Endothelial cell of umbilical vein (primary cell): ENCODE measurements at places on chromosomes 11 and 22.

DNA sequence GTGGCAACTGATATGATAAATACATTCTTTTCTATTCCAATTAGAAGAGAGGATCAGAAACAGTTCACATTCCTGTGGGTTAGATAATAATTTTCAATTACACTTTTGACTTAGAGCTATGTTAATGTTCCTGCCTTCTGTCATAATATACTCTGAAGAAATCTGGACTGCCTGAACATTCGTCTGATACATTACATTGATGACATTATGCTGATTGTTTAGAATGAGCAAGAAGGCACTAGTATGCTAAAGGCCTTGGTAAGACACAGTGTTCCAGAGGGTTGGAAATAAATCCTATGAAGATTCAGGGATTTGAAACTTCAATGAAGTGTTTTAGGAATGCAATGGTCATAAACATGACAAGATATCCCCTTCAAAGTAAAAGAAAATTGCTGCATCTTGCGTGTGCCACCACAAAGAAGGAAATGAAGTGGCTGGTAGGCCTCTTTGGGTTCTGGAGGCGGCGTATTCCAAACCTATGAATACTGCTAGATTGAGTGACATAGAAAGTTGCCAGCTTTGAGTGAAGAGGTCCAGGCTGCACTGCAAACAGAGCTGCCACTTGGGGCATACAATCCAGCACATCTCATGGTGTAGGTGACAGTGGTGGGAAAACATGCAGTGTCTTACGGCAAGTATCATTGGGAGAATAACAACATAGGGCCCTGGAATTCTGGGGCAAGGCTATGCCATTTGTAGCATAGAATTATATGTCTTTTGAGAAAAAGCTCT, 21.2 kb upstream of the PDE3B start:
- DNase-seq: no peak

GRCh38 chr11:114259124-114259526, 37.1 kb upstream of the NNMT start:
- no peak for DNase-seq

DNA sequence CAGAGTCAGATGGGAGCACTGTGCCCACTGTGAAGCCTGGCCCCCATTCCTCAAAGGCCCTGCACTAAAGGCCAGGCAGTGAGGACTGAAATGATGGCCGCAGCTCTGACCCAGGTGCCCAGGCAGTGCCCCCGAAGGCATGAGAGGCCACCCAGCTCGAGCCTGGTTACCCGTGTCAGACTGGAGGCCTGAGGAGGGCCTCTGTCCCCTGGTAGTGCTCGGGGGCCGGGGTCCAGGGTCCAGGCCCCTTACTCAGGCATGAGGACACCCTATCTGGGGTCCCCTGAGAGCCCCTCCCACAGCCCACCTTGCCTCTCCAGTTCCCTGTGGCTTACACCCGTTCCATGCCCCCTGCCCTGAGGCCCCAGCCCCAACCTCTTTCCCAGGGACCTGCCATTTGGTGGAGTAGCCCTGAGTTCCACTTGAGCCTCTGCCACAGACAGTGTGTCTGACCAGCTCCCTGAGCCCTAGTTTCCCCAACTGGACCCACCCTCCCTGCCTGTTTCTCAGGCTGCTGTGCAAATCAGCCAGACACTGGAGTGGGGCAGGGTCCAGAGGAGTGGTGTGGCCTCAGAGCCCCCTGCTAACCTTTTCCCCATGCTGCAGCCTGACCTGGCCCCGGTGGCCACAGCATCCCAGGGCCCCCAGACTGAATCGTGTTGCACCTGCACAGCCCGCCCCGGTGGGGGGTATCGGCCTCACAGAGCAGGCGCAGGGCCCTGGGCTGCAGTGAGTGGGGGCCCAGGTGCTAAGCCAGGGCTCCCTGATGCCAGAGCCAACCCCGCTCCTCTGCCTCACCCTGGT, 10.8 kb upstream of the ANKRD13D start:
- no peak for DNase-seq

DNA sequence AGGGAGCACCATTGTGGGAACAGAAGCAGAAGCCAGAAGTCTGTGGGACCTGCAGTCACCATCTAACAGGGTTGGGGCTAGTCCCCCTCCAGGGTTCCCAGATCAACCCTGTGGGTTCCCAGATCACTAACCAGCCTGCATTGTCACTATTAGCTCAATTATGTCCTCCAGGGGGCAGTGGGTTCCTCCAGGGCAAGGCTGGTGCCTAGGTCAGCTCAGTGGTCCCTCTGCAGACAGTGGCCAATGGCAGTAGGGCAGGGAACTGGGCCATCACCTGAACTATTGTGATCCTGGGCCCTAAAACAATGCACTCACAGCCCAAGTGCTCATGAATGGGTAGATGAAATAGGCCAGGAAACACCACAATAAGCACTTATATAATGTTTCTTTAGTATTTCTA, 18.8 kb upstream of the PRSS23 start:
- DNase-seq: no peak
